CD4-positive, alpha-beta T cell treated with Interleukin-12 subunit alpha and Interleukin-12 subunit beta, for 1 hour (primary cell): ENCODE measurements at places on chromosomes 12 and 14.

- no peak for DNase-seq
Observed at GRCh38 chr12:133233993-133234564, 1.6 kb downstream of the ANHX start.

DNA sequence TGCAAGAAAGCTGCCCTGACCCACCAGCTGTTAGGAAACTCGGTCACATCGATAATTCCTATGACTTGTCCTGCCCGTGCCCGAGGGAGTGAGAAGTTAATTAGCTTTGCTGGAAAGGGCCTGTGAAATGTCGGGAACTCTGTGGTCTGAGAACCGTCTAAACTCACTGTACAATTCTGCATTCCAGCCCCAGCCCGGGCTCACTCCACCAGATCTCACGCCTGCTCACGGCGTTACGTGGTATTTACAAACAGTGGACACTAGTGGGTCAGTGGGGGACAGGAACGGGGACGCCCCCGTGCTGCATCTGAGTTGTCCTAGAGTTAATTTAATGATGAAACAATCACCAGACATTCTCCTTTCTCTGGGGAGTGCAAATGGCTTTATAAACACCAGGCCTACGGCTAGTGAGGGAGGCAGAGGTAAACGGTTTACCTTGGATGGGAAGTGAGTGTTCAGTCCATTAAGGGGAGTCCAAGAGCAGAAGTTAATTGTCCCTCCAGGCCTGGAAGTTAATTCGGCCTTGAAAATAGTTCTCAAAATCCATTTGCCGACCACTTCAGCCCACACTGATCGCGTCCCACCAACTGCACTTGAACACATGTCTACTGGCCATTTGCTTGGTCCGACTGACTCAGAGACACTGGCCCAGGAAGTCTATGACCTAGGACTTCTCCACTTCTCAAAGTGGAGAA, 93.5 kb upstream of the MED13L start:
- DNase-seq, result no peak

- DNase-seq, result no peak
Observed at GRCh38 chr12:262817-263216, at the start of gene SLC6A13. TSS of gene SLC6A13 (minus strand) at chr12:262836. CDS start at chr12:260052, 2,784 bp downstream.

DNA sequence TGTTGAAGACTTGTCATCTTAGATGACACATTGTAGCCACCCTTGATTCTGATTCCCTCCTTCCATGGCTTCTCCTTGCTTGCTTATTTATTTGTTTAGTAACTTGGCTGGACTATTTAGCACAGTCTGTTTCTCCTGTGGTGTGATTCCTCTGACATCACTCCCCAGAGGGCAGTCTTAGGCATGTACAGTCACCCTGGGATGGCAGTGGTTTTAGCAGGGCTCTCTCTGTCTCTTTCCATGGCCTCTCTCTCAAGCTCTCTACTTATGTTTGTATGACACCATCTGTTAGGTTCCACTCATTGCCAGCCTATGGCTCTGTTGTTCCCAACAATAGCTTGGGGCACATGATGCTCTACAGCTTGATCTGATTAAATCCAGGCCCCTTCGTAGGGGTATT, 158.3 kb downstream of the ADGRD1 start:
- DNase-seq, result no peak

- no peak for DNase-seq
Observed at GRCh38 chr12:78534311-78534710, 330.3 kb upstream of the SYT1 start.

DNA sequence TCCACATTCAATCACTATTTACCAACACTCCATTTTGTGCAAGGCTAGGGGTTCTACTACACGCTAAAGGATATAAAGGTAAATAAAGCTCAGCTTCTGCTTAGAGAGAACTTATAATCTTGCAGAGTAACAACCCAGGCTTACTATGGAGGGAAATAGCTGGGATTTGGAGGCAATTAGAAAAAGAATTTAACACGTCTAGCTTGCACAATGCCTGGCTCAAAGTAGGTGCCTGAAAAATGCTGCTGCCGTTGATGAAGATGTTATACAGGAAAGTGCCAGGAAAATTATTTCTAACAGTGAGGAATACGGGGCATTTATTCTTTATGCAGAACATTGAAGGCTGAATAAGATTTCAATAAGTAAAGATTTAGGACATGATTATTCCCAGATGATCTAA, 214.2 kb downstream of the KITLG start:
- DNase-seq, result no peak
